ENCODE measurements at places on chromosomes 6 and 20.

DNA sequence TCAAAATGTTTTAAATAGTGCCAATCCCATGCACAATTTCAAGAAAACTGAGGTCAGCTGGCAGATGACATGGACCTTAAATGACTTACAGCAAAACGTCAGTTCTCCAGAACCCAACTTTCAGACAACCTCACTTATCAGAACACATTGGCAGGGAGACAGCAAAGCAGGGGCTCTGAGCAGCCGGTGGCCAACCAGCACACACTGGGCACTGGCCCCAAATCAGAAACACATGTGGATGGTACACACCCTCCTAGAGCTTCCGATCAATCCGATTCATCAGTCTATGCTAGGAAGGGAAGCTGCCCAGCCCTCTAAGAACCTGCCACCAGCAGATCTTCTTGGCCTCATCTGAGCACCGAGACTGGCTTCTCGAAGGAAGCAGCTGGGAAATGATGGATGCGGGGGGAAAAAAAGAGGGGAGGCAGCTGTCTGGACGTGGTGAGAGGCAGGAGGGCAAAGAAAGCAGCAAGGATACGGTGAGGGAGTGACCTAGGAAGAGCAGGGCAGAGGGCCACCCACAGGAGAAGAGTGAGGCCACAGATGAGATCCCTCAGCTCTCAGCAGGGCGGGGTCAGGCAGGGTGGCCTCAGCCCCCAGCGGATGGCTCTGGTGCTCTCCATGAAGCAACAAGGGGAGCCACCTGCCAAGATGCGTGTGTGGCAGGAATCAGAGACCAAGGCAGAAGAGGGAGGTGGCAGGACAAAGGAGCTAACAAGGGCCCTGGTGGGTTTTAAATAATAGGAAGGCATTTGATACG, 32.9 kb downstream of the TAF4 start:
- DNase-seq = no peak

DNA sequence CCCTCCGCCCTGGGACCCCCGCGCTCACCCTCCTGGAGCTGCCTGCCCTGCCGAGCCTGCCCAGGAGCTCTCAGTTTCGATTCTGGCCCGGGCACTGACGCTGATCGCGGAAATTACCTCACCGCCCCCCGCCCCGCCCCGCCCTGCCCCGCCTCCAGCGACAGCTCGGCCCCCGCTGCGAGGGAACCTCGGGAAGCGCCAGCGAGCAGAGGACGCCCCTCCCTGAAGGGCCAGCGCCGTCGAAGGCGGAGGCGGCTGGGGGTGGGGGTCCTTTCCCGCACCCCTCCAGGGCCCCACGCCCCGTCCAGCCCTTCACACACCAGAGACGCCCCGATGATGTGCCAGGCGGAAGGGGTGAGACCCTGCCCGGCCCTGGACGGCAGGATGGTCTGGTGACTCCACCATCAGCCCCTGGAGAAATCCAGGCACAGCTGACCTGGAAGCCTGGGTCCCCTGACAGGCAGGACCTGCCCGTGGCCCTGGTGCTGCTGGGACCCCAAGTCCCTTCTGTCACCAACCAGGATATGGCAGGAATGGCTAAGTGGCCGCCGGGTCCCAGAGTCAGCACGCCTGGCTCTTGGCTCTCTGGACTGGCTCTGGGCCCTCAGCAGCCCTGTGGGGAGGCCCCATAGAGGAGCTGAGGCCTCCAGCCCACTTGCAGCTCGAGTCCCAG, at the start of gene HELZ2:
Gene HELZ2 (minus strand): TSS at position 84 of the 673 bp plus-strand sequence. CDS start 1,854 bp downstream, outside the sequence.
- DNase-seq = no peak

- no peak for DNase-seq
Measured at GRCh38 chr20:44203161-44203560, 7.4 kb downstream of the OSER1 start.

DNA sequence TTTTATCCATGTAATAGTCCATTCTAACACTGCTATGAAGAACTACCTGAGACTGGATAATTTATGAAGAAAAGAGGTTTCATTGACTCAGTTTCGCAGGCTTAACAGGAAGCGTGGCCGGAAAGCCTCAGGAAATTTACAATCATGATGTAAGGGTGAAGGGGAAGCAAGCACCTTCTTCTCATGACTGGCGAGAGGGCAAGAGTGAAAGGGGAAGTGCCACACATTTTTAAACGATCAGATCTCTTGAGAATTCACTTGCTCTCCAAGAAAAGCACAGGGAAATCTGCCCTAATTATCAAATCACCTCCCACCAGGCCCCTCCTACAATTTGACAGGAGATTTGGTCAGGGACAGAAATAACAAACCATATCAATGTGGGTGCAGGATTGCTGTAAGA, 859.7 kb downstream of the EPHA7 start:
- DNase-seq = peak; percentile 41

- no peak for DNase-seq
Measured at GRCh38 chr20:38208088-38208487, 43.0 kb upstream of the TGM2 start.

GRCh38 chr6:147765541-147765940, 257.1 kb downstream of the SAMD5 start:
- no peak for DNase-seq

GRCh38 chr6:169253337-169254238, at the start of gene THBS2:
TSS of gene THBS2 (minus strand) at chr6:169253846. CDS start at chr6:169250784, 3,062 bp downstream.
- DNase-seq = no peak

- DNase-seq = no peak
Measured at GRCh38 chr20:20608641-20609040, 103.8 kb downstream of the RALGAPA2 start.

DNA sequence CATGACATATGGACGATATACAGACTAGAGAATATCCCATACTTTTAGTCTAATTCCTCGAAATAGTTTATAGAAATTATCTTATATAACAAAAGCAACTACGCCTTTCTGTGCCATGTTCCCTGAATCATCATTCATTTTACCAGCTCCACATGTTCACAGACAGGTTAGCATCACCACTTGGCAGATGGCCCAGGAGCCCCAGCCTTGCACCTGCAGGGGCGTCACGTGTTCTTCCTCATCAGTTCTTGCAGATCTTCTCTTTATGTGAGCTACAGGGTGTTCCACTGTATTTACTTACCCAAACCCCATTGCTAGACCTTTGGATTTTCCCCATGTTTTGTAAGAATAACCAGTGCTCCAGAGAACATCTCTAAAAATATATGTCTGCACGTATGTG, 12.6 kb upstream of the BNIP5 start:
- no peak for DNase-seq

DNA sequence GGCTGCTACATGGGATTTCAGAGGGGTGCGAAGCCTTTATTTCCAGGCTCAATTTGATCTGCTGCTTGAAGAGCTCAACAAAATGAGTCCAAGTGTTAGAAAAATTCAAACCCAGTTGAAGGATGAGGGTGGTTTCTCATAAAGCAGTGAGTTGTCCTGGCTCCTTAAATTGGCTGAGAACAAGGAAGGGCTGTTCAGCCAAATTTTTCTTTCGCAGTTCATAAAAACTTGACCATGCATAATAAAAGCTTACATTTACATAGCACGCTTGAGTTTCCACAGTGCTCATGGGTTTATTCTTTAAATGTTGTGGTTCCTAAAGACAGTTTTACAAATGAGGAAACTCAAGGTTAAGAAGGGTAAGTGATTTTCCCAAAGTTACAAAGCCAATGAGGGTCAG, 174.4 kb upstream of the FOXA2 start:
- DNase-seq = no peak

DNA sequence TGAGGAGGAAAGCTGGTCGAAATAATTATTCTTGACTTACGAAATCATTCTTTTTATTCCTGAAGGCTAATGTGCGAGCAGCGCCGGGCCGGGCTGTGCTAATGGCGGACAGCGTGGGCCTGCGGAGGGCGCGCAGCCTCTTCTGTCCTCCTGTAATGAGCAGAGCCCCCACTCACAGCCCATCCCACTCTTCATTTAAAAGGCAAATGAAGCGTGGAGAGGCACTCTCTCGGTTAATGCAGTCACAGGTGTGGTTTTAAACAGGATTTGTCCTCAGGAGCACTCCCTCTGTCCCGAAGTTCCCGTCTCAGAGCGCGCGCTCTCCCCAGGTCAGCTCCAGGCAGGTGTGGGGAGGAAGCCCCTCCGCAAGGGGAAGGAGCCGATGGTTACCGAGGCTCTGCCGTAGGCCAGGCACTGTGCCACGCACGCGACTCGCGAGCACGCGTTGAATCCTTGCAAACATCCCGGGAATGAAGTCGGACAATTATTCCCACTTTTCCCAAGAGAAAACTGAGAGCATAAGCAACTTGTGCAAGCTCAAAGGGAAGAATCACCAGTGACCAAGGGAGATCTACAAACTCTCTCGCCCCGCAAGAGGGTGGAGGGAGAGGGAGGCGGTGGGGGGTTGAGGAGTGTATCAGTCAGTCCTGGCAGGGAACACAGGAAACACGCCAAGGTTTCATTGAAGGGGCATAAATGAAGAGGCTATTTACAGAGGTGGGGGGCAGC, 35.5 kb upstream of the ZFAND3 start:
- DNase-seq = no peak

DNA sequence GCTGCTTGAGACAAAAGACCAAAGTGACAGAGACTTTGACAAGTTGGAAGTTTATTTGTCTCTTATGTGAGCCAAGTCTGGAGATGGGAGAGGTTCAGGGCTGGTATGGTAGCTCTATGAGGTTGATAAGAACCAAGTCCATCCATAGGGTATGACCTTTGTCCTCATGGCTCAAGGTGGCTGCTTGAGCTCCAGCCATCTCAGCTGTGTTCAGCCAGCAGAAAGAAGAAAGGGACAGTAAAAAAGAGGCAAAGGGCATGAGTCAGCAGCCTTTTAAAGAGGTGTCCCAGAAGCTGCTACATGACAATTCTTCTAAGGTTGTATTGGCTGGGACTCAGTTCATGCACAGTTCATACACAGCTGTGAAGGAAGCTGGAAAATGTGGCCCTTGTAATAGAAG, 49.0 kb downstream of the CD40 start:
- no peak for DNase-seq

- DNase-seq = no peak
Measured at GRCh38 chr20:41428285-41428684, 61.7 kb upstream of the EMILIN3 start.

- DNase-seq = no peak
Measured at GRCh38 chr6:109609737-109610136, 81.3 kb downstream of the AK9 start.

DNA sequence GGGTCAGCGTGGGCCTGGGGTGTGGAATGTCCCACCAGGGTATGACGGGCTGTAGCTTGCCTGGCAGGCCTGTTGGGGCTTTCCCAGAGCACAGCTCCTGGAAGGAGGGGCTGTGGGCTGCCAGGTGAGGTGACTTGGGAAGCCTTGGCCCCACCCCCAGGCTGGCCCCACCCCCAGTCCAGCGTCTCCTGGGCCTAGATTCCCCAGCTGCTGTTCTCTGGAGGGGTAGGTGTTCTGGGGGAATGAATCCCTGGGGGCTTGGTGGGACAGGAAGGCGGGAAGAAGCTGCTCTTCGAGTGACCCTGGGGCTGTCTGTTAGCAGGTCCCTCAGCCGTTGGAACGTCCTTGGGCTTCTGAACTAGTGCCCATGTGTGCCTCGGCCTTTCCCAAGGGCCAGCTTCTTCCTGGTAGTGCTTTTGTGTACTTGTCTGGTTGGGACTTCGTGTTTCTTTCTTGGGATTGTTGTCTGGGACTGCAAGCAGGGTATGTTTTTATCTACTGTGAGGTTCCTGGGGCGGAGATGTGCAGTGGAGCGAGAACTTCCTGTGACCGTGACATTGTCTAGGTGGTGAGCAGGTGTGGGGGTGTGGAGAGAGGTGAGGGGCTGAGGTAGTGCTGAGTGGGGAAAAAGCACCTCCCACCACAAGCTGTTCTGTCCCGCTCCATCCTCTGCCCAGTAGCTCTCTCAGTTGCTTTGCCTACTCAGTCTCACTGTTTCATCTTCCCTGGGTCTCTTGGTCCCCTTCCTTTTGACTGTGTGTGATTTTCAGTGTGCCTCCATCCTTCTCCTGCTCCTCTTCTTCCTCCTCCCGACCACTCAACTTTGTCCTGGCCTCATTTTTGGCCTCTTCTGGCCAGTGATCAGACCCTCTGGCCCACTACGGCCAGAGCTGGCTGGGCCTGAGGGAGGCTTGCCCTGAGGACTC, 1.3 kb upstream of the DDR1 start:
- no peak for DNase-seq

DNA sequence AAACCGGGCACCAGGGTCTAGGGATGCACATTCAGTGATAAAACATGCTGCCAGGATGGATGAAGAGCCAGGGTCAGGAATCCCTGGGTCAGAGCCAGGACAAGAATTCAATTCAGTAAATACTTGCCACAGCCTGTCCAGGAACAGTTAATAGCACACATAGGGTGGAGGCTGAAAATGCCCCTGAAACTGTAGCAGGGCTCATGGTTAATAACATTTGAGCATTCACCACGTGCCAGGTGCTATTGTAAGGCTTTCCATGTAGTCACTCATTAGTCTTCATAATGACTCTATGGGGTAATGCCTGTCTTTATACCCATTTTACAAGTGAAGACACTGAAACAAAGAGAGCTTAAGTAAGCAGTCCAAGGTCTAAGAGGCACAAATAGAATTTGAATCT, 296.3 kb downstream of the LRFN2 start:
- no peak for DNase-seq

DNA sequence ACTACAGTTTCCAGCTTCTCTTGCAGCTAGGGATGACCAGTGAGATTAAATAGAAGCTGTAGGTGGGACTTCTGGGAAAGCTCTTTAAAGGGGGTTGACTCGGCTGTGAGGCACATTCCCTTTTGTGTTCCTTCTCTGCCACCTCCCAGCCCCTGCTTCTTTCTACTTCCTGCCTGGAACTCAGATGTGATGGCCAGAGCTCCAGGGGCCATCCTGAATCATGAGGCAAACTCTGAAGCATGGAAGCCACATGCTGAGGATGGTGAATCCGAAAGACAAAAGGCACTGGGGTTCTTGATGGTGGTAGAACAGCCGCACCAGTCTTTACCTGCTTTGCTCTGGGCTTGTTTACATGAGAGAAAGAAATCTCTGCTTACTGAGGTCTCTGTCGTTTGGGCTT, 9.1 kb downstream of the CEBPB start:
- DNase-seq = no peak

DNA sequence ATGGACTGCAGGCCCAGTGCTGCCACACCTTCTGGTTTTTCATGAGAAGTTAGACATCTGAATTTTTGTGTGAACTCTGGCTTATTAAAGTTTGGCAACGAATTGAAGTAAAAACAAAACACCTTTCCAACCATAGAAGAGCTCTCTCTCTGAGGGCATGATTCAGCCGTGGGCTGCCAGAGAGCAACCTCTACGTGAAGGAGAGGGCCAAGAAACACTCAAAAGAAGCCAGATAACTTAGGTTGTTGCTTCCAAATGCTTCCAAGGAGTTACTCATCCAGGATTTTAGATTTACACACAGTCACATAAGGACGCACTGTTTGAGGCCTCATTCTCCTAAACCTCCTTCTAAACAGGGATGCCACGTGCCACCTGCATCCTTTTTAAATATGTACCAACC, 65.5 kb downstream of the NRN1 start:
- no peak for DNase-seq

GRCh38 chr20:51797357-51798025, 4.8 kb downstream of the SALL4 start:
- no peak for DNase-seq

- no peak for DNase-seq
Measured at GRCh38 chr20:52096117-52096516, 95.5 kb downstream of the ZFP64 start.

DNA sequence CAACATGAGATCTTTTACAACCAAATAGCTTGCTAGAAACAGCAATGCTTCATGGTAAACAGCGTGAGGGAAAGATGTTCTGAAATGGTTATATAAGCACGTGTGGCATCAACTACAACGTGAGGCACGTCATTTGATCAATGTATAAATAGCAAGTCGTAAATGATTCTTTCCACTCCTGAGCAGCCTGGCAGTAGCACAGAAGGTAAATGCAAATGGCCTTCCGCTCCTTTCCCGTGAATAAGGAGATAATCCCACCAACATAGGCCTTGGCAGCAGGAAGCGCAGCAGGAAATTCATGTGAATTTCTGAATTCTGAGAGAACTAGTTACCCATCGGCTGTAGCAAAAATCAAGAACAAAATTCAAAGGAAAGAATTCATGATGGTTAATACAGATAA, 17.0 kb downstream of the RPS6KA2 start:
- DNase-seq = no peak

All from HL-60 (cell line).